SK-N-DZ (cell line): ENCODE measurements at places on chromosomes 6 and 20.

DNA sequence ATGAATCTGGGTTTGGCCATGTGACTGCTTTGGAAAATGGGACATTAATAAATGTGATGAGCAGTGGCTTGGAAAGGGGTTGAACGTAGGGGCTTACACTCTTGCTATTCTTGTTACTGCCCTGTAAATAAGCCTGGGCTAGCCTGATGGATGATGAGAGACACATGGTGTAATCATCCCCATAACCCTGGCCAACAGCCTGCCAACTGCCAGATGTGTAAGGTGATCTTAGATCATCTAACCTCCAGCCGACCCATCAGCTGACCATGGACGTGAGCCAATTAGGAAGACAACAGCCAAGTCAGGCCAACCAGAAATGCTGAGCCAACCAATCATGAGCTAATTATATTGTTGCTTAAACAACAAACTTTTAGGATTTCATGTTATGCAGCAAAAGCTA lies 25.2 kb downstream of the FBXO30 start:
- DNase-seq, result no peak

DNA sequence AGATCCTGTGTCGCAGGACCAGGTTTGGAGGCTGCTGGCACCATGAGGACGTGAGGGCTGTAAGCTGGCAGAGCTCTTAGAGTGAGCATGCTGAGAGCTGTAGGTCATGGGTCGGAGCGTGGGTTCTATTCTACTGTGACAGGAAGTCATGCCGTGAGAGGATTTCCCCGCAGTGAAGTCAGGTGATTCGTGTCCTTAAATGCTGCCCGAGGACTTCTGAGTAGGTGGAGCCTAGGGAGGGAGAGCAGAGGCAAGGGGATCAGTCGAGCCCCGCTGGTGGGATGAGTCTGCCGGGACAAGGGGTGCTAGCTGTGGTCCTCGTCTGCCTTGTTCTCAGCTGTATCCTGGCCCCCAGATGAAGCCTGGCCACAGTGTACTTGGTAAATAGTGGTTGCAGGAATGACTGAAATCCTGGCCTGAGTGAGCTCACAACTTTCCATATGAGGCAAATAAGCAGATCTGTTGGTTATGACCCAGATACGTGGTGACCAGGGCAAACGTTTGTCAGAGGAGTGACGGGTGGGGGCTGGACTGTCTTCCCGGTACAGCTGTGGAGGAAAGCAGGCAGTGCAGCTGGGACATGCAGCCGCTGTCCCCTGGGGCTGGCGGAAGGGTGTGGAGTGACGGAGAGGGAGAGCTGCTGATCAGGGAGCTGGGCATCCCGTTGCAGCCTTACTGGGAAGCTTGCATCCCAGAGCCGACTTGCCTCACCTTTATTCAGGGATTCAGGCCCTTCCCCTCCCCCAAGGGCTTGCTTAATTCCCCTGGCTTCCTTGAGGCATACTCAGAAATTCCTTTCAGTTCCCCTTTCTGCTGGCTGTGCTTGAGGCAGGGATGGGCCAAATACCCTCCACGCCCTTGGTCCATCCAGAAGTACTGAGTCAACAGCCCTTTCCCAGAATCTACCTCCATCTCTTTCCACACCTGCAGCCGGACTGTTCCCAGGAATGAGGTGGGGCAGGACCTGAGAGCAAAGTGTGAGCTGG lies 250.9 kb upstream of the RREB1 start:
- no peak for DNase-seq

DNA sequence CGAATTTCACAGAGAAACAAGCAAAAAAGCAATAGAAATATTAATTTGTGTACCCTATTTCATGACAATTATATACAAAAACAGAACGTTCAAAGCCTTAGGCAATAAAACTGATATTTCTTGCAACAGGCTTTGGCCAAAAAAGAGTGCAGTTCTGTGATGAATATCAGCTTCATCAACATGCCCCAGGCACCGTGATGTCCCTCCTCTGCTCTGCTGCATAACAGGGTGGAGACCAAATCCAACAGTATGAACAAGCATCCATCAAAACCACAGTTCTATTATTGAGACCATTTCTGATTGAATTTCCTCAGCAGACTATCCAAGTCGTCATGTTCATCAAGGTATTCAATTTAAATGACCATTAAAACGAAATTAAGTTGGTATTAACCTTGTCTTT lies 722.6 kb upstream of the NRSN1 start:
- no peak for DNase-seq

DNA sequence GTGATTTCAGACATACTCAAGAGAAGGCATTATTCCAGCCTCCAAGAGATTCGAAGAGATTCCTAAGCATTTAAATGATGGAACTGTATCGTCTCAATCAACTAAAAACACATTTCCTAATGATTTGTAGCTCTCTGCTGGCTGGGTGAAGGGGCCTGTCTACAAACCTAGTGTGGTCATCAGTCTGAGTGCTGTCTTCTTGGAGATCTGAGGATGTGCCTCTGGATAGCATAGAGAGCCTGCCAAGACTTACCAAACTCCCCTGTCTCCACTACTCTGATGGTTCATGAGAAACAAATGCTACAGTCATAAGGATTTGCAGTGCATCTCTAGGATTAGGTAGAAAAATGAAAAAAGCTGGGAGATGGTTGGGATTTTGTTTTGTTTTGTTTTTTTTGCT lies 176.9 kb upstream of the CITED2 start:
- DNase-seq, result no peak
